ENCODE measurements at places on chromosomes 7 and 10. TPM values are rescaled to one million over a fixed set of nuclear protein-coding genes. Genes with fewer than 3 reads are reported as not detected.

ACBD7 gene
- total RNA-seq, result not detected

SEPTIN14 gene
- not detected for total RNA-seq

ACTL6B gene
- total RNA-seq, result not detected

AOC1 gene
- total RNA-seq, result not detected

VAX1 gene
- total RNA-seq, result not detected
